ENCODE measurements at places on chromosomes 2 and 18.

GRCh38 chr18:50749945-50750344 is 69.9 kb downstream of the MRO start:
- no peak for DNase-seq

GRCh38 chr18:46264255-46264654 is 160.1 kb downstream of the HAUS1 start:
- DNase-seq, result no peak

DNA sequence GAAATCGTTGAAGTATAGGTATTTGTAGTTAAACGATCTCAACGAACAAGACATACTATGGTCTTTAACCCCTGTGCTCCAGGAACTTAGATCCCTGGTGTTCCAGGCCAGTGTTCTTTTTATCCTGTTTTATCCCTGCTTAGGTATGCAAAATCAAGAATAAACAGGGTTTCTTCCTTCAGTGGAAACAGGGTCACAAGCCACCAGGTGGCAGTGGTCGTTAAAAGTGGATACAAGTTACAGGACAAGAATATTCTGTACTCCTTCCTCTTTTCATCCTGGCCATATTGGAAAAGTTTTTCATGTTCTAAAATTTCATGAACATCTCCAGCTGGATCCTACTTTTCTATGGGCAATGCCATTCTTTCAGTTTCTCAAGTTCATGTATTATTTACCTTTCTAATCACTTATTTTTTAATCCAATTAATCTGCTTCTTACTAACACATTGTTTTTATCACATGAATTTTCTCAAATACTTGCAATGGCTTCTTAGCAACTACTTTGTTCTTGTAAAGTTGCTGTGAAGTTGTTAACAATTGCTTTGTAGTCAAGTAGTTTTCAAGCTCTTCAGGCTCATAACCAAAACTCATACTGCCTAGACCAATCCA is 16.4 kb upstream of the HNMT start:
- peak; percentile 29 for DNase-seq

- no peak for DNase-seq
These were observed 136.1 kb upstream of the FANCL start for GRCh38 chr2:58377181-58377580.

DNA sequence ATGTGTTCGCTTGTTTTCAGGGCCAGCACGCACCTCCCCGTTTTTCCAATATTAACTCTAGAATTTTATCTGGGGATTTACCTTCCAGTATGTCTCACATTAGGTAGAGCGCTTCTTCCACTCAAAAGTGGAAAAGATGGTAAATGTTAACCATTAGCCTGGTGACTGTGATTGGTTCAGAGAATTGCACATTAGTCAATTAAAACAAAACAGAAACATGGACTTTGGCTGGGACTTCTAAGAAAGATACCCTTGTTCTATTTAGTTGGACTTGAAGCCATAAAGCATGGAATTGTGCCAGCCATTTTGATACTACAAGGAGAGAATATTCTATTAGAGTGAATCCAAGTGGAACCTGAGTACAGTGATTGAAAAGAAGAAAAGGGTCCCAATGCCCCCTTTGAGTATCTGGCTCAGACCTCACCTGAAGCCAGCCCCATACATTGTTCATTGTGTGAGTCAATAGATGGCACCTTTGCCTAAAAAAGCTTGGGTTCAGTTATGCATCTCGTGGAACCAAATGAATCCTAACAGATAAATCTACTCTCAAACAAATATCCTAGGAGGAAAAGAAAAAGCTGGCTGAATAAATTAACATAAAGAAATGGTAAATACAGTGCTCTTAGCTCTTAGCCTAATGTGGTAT is 354.3 kb downstream of the IRS1 start:
- DNase-seq, result no peak

DNA sequence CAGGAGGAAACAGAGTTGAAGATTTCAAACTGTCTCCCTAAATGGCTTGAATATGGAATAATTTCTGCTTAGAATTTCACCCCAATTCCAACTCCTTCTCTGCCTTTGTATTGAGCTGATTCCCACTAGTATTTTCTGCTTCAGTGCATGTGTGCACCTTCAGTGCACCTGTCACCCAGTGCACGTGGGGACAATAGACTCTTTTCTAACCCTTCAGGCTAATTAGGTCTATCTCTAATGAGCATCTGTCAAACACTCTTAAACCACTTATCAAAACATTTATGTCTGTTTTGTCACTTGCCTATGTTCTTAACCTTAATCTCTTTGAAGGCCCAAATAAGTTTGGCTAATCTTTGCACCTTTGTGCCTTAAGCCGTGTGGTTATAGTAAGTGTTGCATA is 232.0 kb upstream of the NETO1 start:
- DNase-seq, result no peak

- DNase-seq, result no peak
These were observed 97.9 kb downstream of the ACKR3 start for GRCh38 chr2:236667526-236667925.

- no peak for DNase-seq
These were observed at the start of gene GPR17 for GRCh38 chr2:127645395-127646291. GPR17 (plus strand) TSS chr2:127646153; CDS start chr2:127650736, 4,583 bp downstream.

- DNase-seq, result no peak
These were observed 69.7 kb downstream of the ADAM23 start for GRCh38 chr2:206512999-206513398.

- DNase-seq, result no peak
These were observed 379.0 kb downstream of the ZEB2 start for GRCh38 chr2:144140891-144141290.

DNA sequence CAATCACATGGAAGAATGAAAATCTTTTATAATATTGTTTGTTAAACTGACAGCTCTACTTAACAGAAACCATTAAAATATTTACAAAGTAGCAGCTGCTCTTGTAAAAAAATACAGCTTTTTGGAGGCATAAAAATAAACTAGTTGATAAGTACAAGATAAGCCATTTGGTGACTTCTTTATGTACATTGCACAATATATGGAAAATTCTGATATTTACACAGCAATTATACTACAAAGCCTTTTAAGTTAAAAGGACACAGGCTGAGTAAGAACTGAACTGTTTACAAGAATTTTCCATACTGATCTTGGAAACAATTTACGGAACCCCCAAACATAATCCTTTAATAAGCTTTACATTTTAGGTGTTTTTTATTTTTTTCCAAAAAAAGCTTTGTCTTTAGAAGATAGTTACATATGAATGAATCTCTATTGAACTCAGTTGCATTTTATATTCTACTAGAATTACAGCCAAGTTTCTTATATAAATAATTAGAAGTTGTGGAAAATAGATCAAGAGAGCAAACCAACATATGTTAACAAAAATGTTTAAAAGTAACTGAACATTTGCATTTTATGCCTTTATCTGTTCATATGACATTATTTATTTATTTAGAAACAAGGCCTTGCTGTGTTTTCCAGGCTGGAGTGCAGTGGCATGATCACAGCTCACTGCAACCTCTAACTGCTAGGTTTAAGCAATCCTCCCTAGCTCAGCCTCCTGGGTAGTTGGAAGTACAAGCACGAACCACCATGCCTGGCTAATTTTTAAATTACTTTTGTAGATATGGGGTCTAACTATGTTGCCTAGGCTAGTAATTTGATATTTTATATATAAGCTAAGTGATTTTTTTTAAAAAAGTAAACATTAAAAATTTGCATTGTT is 142.5 kb downstream of the OTX1 start:
- no peak for DNase-seq

DNA sequence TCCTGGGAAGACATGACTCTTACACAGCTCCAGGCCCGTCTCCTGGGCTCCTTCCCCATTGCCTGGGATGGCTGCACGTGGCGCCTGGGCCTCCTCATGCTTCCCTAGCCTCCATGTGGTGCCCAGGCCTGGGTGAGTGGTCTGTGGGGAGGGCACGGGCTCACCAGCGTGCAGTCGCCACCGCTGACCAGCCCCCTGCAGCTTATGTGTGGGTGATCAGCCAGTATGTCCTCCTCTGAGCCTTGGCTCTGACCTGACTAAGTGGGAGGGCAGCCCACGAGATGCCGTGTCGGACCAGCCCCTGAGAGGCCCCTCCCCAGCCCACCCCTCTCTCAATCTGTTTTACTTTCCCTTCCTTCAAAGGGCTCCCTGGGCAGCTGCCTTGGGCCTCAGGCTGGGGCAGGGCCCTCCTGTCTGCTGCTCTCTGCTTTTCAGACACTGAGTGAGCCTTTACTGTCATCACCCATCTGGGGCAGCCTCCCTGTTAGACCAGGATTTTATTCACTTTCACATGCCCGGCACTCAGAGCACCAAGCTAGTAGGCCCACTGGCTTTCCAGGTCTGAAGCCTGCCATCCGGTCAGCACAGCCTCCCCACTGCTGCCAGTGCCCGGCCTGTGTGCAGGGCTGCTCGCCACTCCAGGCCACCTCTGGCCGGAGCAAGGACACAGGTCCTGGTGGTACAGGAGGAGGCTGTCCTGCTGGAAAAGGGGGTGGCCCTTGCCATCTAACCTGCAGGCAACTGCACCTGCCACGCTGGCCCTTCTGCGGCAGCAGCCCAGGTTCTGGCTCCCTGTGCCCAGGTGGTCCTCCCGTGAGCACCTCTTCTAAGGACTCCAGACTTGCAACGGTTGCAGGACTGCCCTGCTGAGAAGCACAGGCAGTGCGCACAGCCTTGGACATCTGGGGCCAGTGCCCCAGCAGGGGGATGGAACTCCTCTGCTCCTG is 84.9 kb upstream of the HPCAL1 start:
- DNase-seq, result no peak

- no peak for DNase-seq
These were observed 152.3 kb downstream of the DIS3L2 start for GRCh38 chr2:232113821-232114220.

DNA sequence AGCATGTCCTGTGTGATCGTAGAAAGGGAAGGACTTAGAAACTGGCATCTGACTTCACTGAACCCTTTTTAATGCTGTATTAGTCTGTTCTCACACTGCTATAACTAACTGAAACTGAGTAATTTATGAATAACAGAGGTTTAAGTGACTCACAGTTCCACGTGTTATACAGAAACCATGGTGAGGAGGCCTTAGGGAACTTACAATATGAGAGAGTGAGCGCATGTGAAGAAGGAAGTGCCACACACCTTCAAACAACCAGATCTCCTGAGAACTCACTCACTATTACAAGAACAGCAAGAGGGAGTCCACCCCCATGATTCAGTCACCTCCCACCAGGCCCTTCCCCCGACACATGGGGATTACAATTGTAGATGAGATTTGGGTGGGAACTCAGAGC is 811.3 kb downstream of the CPS1 start:
- no peak for DNase-seq

DNA sequence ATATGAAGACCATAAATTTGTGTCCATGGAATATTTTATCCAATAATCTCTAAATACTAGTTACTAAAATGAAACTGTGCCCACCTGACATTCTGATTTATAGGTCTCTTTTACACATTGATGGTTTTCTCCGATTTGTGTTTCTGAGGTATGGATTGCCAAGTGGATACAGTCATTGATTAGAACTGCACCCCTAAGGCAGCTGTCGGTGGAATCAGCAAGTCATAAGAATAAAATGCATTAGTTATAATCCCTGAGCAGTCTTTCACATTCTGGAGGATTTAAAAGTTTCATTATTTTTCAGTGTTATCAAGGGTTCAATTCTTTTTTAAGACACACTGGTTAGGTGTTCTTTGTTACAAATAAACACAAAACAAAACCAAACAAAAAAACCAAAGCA is 6.0 kb downstream of the CAVIN2 start:
- no peak for DNase-seq

DNA sequence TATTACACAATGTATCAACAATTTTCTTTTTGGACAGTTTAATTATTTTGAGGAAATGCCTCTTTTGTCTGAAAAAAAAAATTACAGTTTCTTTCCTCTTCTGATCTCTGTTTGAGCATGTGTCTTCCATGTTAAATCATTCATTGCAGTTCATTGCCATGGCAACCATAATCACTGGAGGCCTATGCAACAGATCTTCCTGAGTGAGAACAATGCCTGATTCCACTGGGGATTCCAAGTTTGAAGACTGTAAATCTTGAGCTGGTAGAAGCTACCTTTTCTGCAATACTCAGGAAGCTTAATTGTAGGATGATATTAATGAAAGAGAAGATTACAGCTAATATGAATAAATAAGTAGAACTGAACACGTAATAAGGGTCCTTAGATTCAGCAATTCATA is 721.4 kb upstream of the CNTNAP5 start:
- DNase-seq, result no peak

GRCh38 chr2:22867973-22868372 is 517.0 kb upstream of the KLHL29 start:
- DNase-seq, result no peak

DNA sequence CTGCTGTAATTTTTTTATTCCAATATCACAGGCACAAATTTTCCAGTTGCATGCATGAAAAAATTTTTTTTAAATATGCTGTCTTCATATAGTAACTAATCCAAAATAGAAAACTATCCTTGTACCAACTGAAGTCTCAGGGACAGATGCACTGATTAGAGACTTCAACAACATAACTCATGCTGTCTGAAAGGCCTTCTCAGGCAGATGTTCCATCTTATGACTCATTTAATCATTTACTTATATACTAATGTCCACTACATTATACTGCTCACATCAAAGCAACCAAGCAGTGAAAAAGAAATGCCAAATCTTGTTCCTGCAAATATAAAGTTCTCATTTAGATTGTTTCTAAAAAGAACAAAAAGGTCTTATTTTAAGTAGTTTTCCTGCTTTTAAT is 53.1 kb downstream of the OLA1 start:
- no peak for DNase-seq

- no peak for DNase-seq
These were observed 6.7 kb downstream of the SERPINB2 start for GRCh38 chr18:63894106-63894772.

GRCh38 chr2:54397426-54397825 is 58.7 kb upstream of the SPTBN1 start:
- no peak for DNase-seq

- DNase-seq, result no peak
These were observed 3.2 kb downstream of the STK17B start for GRCh38 chr2:196168181-196168580.

DNA sequence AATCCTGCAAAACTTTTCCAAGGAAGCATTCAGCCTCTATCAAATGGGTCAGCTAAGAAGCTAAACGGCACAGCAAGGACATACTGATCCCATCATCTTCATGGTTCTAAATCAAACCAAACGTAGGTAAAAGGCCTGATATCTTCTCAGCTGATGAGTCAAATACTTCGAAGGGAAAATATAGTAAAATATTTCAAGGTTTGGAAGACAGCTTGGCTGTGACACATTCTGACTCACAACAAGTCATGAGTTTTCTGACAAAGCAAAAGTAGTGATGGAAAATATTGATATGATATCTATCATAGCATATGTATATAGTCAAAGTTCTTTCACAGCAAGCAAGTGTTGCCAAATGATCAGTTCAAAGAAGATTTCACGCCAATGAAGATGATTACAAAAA is 31.5 kb downstream of the DOCK10 start:
- no peak for DNase-seq

DNA sequence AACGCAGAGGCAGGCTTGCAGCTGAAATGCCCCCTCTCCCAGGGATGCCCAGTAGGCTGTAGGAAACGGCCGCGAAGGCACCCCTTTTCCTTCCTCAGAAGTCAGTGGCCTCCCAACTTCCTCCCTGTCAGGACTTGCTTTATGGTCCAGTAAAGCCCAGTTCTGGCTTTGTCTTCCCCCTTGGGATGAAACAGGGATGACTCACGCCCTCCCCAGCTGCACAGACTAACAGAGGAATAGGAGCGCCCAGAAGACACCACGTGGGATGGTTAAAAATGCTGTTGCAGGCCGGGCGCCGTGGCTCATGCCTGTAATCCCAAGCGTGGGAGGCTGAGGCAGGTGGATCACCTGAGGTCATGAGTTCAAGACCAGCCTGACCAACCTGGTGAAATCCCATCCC is 6.9 kb downstream of the CREG2 start:
- no peak for DNase-seq

Data from activated CD8-positive, alpha-beta memory T cell treated with anti-CD3 and anti-CD28 coated beads, Interleukin-2, amount 50 U/mL, for 4 hours (primary cell).